ENCODE measurements at places on chromosomes 1 and 21.

- no peak for DNase-seq
Observed at GRCh38 chr1:203131548-203132200, 4.1 kb downstream of the ADORA1 start.

GRCh38 chr1:97243973-97244560 is 522.5 kb downstream of the PTBP2 start:
- DNase-seq: no peak

GRCh38 chr21:45448810-45449657 is 44.1 kb downstream of the COL18A1 start:
- DNase-seq: no peak

DNA sequence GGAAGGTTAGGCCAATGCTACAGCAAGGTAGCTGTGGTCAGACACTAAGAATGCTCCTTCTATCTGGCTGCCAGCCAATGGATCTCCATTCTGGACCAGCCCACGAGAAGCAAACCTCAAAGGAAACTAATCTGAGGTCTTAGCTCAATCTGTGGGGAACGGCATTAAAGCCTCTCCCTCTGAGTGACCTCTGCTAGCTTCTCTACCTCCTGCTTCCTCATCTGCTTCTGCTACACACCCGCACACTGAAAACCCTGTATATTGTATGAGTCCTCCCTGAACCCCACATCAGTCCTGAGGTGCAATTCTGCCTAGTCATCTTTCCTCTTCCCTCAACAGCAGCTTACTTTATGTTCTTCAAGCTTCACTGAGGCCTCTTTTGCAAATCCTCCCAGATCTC is 6.9 kb upstream of the GALE start:
- no peak for DNase-seq

GRCh38 chr1:63325279-63325985 is 3.1 kb downstream of the FOXD3 start:
- DNase-seq: no peak

DNA sequence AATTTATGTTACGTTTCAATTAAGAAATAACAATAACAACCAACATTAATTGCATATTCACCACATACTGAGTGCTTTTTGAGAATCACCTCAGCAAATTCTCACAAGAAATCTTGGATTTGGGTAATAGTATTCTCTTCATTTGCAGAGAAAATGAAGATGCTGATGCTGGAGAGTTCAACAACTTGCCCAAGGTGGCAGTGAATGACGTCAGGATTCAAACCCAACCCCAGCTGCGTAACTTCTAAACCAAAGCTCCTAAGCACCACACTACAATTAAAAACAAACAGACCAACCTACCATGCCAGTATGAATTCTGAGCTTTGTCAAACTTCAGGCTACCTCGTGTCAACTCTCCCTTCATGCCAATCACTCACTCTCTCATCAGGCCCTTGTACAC is 46.7 kb upstream of the GJB5 start:
- no peak for DNase-seq

- DNase-seq: no peak
Observed at GRCh38 chr1:74629283-74629682, 44.3 kb downstream of the ERICH3 start.

DNA sequence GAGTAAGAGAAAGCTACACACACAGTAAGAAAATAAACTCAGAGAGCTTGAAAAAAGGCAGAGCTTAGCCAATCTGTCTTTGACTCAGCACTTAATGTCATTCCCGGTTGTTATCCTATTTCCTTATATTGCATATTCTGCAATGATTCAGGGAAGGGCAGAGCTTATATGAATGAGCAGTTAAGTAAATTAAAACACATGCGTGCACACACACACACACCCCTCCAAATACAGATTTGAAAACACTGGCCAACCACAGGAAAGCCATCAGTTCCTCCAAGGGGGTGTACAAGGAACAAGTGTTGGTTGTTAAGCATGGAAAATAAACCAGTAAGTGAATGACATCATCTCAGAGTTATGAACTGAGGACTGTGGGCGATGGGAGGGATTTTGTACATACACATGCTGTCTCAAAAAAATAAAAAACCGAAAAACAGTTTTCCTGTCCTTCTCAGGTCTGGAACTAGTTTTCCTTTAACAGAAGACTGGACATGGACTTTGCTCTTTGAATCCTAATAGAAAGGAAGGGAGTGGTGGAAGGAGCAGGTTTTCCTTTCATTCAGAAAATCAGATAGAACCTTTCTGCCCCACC is 1.0 kb downstream of the IQGAP3 start:
- no peak for DNase-seq

DNA sequence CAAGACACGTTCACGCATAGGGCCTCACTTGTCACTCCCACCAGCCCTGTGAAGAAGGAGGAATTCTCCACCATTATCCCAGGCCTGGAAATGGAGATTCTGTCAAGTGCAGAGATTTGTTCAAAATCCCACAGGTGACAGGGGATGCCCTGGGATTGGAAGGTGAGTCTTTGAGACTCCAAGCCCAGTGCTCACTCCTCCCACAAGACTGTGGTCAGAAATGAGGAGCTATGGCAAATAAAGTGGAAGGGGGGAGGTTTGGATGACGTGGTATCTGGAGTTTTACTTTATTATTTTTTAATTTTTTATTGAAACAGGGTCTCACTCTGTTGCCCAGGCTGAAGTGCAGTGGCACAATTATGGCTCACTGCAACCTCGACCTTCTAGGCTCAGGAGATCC is 12.8 kb upstream of the FOXO6 start:
- DNase-seq: no peak

GRCh38 chr1:40773748-40774265 is 9.8 kb upstream of the KCNQ4 start:
- DNase-seq: no peak

DNA sequence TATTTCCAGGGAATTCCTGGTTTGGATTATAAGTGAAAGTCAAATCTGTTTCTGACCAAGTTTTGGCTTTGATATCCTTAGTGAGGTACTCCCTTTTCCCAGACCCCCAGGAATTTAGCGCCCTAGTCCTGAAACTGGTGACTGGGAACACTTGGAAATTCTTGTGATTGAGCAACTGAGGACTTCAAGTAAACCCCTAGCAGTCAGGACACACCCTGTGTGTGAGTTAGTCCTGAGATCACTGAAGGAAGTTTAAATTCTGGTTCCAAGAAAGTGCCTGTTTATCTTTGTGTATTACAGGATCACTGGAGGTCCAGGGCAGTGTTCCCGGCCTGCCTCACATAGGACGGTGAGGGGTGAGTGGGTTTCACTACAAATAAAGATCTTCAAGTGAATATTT is 95.1 kb upstream of the F3 start:
- no peak for DNase-seq

DNA sequence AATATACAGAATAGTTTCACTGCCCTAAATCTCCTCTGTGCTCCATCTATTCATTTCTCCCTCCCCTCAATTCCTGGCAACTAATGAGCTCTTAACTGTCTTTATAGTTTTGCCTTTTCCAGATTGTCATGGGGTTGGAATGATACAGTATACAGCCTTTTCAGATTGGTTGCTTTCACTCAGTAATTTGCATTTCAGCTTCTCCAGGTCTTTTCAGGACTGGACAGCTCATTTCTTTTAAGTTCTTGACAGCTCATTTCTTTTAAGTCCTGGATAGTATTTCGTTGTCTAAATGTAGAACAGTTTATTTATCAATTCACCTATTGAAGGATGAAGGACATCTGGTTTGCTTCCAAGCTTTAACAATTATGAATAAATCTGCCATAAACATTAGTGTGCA is 22.6 kb downstream of the KRTAP21-3 start:
- DNase-seq: no peak

GRCh38 chr1:119331190-119331515 is 37.4 kb upstream of the HAO2 start:
- DNase-seq: no peak

- no peak for DNase-seq
Observed at GRCh38 chr21:42565886-42566523, 52.4 kb downstream of the SLC37A1 start.

DNA sequence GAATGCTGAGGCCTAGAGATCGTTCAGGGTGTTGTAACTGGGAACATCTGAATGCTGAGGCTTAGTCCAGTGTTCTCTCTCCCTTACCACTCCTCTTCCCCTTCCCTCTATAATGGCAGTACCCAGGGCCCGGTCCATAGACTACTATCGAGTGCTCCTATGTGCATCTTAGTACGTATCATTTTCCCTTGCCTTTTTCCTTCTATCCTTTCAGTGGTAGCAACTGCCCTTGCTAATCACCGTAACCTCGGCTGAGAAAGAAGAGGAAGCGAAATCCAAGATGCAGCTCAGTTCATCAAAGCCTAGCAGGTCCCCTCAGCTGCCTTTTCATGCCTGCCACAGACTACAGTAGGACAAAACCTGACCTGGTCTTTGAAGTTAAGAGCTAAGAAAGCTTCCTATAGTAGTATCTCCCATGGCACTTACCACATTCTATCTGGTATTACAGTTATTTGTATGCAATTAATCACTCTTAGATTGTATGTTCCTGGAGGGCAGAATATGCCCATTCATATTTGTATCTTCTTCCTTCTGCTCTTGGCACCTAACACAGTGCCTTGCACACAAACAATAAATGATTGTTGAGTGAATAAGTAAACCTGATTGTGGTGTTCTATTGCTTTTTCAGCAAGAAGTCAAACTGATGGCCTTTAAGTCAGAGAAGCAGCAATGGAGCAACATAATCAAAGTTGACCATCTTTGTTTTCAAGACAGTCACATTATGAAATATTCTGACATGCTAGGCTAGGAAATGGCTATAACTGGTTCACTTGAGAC is 22.4 kb downstream of the CNIH4 start:
- no peak for DNase-seq

GRCh38 chr1:43526002-43526401 is 4.7 kb upstream of the PTPRF start:
- DNase-seq: no peak

DNA sequence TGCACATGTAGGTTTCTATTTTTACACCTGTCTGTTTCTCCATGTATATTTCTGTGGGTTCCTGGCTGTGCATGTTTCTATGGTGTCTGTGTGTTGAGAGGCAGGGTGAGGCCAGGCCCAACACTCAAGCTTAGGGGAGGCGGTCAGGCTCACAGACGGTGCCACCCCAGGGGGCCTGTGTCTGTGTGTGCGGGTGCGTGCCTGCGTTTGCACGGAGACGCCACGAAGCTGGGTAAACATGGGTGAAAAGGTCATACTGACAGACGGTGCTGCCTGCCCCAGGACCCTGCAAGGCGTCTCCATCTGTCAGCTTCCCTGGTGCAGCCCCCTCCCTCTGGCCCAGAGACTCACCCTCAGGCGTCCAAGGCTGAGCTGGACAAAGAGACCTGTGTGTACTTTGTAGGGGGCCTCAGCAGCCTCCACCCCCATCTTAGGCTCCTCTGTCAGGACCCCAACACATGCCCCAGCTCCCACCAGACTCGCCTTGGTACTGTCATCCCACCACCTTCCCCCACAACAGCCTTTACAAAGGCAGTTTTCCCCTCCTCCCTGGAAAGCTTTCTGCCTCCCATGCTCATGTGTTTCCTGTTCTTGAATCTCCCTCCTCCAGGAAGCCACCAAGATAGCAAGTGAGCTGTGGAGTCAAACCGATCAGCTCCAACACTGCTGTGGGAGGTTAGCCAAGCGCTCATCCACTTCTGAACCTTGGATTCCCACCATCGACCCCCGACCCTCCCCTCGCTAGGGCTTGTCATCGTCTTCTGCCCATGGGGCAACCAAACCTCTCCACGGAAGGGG is 34.1 kb downstream of the PTPRF start:
- DNase-seq: no peak

DNA sequence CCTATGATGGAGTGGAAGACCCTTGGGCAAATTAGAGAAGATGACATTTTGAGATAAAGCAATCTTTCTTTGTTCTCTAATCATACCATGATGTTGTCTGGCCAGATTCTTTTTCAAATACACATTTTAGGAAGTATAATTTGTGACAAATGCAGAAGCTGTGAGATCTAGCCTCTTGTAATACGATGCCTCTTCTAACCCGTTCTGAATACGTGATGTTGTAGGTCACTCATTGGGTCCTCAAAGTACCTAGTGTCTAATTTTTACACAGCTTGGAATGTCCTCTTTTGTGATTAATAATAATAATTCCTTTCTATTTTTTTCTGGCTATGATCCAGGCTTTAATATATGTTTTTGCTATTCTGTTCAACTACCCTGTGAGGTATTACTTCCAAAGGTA is 502.7 kb downstream of the NUF2 start:
- no peak for DNase-seq

DNA sequence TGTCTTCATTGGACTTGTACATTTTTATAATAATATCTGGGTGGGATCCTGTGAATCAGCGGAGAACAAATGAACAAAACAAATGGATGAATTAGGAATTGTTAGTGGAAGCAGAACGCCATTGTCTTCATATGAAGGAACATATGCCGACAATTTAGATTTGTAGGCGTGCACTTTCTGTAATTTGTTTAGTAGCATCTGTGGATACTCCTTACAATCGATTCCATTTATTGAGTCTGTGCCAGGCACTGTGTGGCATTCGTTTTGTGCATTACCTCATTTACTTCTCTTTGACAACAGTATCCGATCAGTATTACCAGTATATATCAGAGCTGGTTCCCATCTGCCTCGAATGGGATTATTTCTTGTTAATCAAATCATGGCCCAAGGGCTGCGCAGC is 61.9 kb downstream of the PRDM2 start:
- no peak for DNase-seq

- DNase-seq: peak; percentile 17
Observed at GRCh38 chr1:205061665-205062069, 18.7 kb downstream of the CNTN2 start.

DNA sequence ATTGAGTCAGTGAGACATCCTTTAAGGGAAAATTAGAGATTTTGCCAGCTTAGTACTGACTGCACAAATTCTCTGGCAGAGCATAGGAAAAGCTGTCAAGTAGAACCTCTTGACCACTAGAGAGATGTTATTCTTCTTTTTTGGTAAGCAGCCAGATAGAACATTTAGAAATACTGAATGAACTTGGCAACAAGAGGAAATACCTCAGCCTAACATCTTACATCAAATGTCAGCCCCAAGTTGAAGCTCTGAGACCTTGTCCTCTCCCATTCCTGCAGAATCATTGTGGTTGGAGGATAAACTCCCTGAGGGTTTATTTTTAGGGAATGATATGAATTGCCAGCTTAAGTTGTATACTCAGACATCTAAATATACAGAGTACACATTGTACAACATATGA is 53.5 kb downstream of the MIGA1 start:
- no peak for DNase-seq

- no peak for DNase-seq
Observed at GRCh38 chr1:178273707-178274410, 180.0 kb downstream of the RASAL2 start.

DNA sequence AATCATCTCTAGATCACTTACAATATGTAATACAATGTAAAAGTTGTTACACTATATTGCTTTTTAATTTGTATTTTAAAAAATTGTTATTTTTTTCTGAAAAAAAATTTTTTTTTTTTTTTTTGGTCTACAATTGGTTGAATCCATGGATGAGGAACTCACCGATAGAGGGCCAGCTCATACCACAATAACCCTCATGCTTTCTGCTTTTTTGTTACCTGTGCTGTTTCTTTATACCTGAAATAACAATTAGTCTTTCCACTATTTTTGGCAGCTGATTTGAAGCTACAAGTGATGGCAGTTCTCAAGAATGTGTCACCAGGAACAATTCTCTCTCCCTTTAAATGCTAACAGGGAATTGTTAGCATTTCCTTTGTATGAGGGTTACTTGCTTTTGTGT is 12.0 kb downstream of the SMG7 start:
- no peak for DNase-seq

GRCh38 chr1:22344329-22344630 is 107.4 kb upstream of the ZBTB40 start:
- no peak for DNase-seq
